ENCODE measurements at places on chromosomes 4 and X.

GRCh38 chrX:2894885-2895292, 34.2 kb downstream of the ARSD start:
- peak; percentile 14 for DNase-seq

DNA sequence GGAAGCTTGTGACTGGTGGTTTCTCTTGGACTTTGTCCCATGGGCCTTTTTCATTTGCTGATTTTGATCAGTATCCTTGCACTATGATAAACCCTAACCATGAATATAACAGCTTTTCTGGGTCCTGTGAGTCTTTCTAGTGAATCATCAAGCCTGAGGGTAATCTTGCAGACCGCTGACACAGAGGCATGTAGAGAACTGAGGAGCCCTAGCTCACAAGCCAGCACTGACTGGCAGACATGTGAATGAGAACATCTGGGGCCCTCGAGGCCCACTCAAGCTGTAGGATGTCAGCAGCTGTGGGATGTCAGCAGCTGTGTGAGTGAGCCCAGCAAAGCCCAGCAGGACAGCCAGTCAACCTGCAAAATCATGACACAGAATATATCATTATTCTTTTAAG, 36.7 kb downstream of the HMGB3 start:
- DNase-seq, result peak; percentile 8

DNA sequence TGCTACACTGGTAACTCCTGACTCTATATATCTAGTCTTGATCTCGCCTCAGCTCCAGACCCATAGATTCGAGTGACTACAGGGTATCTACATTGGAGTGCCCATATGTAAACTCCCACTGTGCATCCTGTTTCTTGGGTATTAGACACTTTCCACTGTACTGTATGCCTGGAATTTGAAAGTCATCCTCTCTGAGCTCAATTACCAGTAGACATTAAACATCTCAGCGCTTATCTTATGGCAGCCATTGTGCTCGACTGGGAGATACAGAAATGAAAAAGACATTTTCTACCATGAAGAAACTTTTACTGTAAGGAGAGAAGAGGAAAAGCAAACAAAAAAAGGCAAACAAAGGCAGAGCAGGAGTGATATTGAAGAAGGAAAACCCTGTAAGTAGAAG, 151.9 kb upstream of the JADE1 start:
- DNase-seq, result no peak

DNA sequence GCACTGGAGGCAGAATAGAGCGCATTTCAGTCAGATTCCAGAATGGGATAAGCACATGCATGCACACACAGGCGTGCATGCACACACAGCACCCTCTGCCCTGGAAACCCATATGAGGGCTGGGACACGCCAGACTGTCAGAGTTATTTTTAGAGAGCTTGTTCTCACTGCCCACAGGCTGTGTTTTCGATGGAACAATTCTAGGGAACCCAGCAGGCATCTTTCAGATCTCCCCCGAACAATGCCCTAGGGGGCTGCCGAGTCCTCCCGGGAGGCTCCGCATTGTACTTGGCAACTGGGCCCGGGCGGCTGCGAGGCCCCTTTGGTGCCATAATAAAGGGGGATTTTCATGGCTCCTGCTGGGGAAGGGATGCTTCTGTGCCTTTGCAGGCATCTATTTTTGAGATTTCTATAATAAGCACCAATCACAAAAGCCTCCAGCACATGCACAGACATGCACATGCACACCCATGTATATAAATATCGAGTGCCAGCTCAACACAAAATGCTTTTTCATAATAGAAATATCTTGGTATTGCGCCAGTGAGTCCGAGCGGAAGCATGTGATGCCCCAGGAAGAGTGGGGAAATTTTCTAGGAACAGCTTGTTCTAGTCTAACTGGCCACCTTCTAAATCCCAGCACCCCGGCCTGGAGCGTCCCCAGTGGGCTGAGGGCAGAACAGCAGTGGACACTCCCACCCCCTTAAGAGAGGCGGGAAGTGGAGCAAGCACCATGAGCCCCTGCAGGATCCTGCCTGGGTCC, 88.5 kb downstream of the PHKA2 start:
- DNase-seq, result no peak

- DNase-seq, result no peak
Observed at GRCh38 chr4:155407480-155407879, 30.7 kb upstream of the MAP9 start.

- no peak for DNase-seq
Observed at GRCh38 chr4:86895692-86896488, 3.7 kb upstream of the C4orf36 start.
